ENCODE measurements at places on chromosomes 6 and 20.

DNA sequence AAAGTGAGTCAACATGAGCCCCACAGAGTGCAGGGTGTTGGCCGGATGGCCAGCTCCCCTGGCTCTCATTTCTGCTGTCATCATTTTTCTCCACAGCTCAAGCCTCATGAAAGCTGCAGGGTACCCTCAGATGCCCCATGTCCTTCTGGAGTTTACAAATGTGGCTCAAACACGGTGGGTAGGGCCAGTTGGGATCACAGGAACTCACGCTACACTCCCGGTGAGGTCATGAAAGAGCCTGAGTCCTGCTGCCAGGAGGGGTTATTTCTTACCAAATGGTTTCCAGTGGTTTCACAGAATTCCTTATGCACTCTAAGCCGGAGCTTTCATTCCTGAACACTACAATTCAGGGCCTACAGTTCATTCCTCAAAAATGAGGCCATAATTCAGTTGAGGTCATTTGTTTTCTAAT lies 78.7 kb downstream of the TMEM170B start:
- no peaks in the 10 kb centered on the region for H3K36me3 ChIP-seq
- no peaks in the 10 kb centered on the region for H3K27me3 ChIP-seq
- no peak for DNase-seq
- H3K4me1 ChIP-seq = no peaks in the 10 kb centered on the region

DNA sequence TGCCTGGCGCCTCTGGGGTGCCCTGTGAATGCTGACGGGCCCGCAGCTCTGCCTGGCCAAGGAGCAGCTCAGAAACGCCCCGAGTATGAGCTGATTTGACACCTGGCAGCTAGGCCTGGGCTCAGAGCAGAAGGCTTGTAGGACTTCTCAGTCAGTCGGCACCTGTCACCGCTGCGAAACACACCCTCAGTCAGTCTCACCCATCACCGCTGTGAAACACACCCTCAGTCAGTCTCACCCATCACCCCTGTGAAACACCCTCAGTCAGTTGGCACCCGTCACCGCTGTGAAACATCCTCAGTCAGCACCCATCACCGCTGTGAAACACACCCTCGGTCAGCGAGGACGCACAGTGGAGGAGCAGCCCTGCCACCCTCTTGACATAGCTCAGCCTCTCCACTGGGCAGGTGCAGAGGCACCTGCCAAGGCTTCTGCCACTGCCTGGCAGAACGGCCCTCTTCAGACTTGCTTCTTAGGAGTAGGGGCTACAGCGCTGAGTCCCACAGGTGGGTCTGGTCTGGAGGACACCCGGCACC lies 109.0 kb downstream of the PSMB1 start:
- no peaks in the 10 kb centered on the region for H3K4me1 ChIP-seq
- peaks cover 9% of the 10 kb centered on the region for H3K27me3 ChIP-seq
- no peak overlapping the region for H3K4me3 ChIP-seq
- no peaks in the 10 kb centered on the region for H3K36me3 ChIP-seq

DNA sequence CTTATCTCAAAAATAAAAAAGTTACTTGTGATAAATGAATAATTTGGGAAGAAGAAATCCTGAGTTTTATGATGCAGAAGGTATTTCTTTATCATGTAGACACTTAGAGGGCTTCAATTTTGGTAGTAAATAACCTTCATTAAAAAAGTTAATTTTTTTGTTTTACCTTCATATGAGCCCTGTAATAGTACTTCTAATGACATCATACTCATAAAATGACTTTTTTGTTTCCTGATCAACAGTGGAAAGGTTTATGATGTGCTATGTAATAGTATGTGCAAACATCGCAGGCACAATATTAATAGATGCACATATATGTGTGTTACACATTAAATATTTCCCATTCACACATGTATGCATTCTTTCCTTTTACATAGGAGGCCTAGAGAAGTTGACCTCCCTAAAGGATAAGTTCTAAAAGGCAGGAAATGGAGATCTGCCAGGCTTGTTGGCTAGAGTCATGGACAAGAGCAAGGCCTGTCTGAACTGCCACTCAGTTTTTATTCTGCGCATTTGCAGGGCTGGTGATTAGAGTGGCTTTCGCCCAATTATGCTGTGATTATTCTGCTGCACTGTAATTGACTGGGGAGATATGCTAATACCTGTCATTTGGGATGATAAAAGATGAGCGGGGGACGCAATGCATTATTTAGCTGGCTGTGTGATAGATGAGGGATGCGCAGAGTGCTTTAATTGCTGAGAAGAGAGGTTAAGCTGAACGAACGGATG lies 272.6 kb downstream of the TMEM242 start:
- DNase-seq = no peak
- no peaks in the 10 kb centered on the region for H3K27me3 ChIP-seq
- H3K36me3 ChIP-seq = no peaks in the 10 kb centered on the region

DNA sequence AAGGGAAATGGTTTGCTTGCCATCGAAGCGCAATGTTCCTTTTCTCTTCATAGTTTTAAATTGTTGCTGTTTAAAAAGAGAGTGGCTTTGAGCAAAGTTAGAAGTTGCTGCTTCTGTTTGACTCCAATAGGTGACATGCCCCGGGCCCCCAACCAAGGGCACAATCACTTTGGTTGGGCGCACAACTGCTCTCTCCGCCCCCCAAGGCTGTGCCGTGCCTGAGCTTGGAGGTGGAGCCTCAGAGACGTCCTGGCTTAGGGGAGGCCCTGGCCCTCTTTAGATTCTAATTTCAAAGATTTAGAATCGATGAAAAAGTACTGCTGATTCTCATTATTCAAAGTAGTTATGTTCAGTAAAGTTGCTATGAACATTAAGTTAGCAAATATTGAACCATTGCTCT lies 725.9 kb downstream of the COL12A1 start:
- no peak for DNase-seq
- no peaks in the 10 kb centered on the region for H3K4me1 ChIP-seq
- H3K27ac ChIP-seq = no peak overlapping the region
- no peak overlapping the region for H3K4me3 ChIP-seq

GRCh38 chr6:110002676-110003075 lies 24.6 kb downstream of the GPR6 start:
- no peaks in the 10 kb centered on the region for H3K36me3 ChIP-seq
- no peak for DNase-seq
- H3K27me3 ChIP-seq = peaks cover 47% of the 10 kb centered on the region

GRCh38 chr6:37139230-37139962 lies 30.6 kb upstream of the PIM1 start:
- H3K4me3 ChIP-seq = no peak overlapping the region
- H3K4me1 ChIP-seq = peaks cover 77% of the 10 kb centered on the region
- no peaks in the 10 kb centered on the region for H3K27me3 ChIP-seq
- H3K27ac ChIP-seq = no peak overlapping the region
- no peaks in the 10 kb centered on the region for H3K36me3 ChIP-seq

- H3K4me1 ChIP-seq = no peaks in the 10 kb centered on the region
- no peak for DNase-seq
- no peak overlapping the region for H3K27ac ChIP-seq
- H3K27me3 ChIP-seq = peaks cover 8% of the 10 kb centered on the region
- H3K36me3 ChIP-seq = no peaks in the 10 kb centered on the region
These were observed 171.4 kb downstream of the SOX4 start for GRCh38 chr6:21764989-21765388.

GRCh38 chr20:3010985-3011723 lies 32.3 kb upstream of the GNRH2 start:
- peak; percentile 54 for DNase-seq
- H3K36me3 ChIP-seq = peaks cover 24% of the 10 kb centered on the region
- peaks cover 74% of the 10 kb centered on the region for H3K4me1 ChIP-seq
- H3K4me3 ChIP-seq = no peak overlapping the region

- H3K27me3 ChIP-seq = no peaks in the 10 kb centered on the region
- no peaks in the 10 kb centered on the region for H3K4me1 ChIP-seq
- no peak for DNase-seq
- H3K4me3 ChIP-seq = no peak overlapping the region
- no peak overlapping the region for H3K27ac ChIP-seq
- H3K36me3 ChIP-seq = no peaks in the 10 kb centered on the region
These were observed 249.1 kb downstream of the OGFRL1 start for GRCh38 chr6:71537717-71538116.

- H3K4me1 ChIP-seq = peaks cover 22% of the 10 kb centered on the region
- H3K27me3 ChIP-seq = peaks cover 5% of the 10 kb centered on the region
- DNase-seq = no peak
These were observed 214.0 kb upstream of the SMLR1 start for GRCh38 chr6:130613176-130613575.

- DNase-seq = no peak
- peaks cover 15% of the 10 kb centered on the region for H3K36me3 ChIP-seq
- H3K27me3 ChIP-seq = no peaks in the 10 kb centered on the region
- peaks cover 50% of the 10 kb centered on the region for H3K4me1 ChIP-seq
- peak overlapping the region; percentile 66 for H3K4me3 ChIP-seq
These were observed 55.7 kb downstream of the GNAS start for GRCh38 chr20:58908221-58908620.

DNA sequence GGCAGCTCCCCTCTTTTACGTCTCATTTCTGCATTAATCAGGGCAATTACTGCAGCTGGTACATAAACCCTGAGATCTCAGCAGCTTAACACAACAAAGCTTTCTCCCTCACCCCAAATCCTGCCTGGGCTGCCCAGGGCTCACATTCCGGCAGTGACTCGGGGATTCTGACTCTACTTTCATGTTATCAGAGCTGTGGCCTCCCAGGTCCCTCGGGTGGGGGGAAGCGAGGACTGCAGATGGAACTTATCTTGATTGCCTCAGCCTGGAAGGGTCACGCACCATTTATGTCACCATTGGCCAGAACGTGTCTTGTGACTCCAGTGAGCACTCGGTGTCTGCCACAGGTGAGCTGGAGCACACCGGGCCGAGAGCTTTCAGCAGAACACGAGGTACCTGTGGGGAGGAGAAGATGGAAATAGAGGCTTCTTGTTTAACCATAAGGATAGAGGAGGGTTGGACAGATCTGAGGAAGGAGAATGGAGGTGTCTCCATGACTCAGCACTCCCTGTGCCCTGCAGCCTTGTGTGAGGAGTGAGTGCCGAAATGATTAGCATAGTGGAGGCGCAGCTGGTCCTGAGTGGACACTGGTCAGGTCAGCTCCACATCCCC lies 88.5 kb upstream of the EXOC2 start:
- no peak overlapping the region for H3K4me3 ChIP-seq
- H3K27me3 ChIP-seq = peaks cover 26% of the 10 kb centered on the region
- H3K36me3 ChIP-seq = no peaks in the 10 kb centered on the region
- no peak for DNase-seq
- no peak overlapping the region for H3K27ac ChIP-seq

- no peaks in the 10 kb centered on the region for H3K4me1 ChIP-seq
- H3K36me3 ChIP-seq = no peaks in the 10 kb centered on the region
- no peak for DNase-seq
- H3K27me3 ChIP-seq = peaks cover 33% of the 10 kb centered on the region
- H3K4me3 ChIP-seq = no peak overlapping the region
These were observed 252.6 kb downstream of the MYLK4 start for GRCh38 chr6:2497922-2498623.

DNA sequence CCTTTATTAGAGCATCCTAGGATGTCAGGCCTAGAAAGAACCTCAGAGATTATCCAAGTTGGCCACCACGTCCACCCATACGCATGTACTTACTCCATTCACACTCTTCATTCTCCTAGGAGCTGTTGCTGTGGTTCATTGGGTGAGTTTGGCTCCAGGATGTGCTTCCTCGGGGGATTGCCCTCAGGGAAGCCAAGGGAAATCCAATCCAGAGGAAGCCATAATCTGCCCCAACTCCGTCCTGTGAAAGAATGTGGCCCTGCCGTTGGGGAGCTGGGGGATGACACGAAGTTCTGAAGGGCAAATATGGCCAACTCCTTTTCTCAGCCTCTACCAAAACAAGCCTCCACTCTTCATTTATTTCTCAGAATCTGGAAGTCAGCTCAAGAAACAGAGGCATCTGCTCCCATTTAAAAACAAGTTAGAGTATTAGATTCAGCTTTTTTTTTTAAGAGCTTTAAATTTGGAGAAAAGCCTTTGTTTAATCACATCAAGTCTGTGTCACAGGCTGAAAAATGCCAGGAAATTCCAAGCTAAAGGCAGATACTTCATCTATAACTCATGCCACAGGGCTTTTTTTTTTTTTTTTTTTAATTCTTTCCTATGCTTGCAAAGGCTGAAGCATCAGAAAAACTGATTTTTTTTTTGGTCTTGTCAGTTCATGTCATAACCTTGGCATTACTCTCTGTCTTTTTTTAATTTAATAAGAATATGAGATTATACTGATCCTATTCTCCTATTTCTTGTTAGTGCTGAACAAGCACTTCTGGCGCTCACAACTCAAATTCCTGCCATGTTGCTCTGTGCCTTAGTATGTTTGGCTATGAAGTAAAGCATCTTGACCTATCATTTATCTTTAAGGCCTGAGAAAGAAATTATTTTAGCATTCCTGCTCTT lies 480.9 kb upstream of the MARCKS start:
- H3K27ac ChIP-seq = no peak overlapping the region
- DNase-seq = no peak

DNA sequence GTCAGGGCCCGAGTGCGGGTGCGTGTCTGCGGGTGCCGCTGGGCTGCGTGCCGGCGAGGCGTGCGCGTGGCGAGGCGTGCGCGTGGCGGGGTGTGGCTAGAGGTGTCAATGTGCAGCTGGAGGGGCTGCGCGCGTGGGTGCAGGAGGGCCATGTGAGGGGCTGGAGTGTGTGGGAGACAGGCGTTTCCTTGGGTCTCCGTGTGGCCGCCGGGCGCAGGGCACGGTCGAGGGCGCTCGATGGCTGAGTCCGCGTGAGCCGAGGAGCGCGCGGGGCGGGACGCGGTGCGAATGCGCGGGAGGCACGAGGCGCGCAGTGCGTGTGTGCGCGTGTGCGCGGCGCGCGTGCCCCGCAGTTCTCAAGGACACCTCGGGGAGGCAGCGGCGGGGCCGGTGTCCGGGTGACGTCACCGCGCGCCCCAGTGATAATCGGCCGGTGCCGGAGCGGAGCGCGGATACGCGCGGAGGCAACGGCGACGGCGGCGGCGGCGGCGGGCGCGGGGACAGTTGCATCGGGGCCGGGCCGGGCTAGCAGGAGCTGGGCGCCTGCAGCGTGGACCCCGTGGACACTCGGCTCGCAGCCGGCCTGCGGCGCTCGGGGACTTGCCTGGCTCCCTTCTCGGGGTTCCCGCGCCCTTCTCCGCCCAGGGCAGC lies 38.7 kb downstream of the YTHDF1 start:
- H3K27me3 ChIP-seq = peaks cover 36% of the 10 kb centered on the region
- H3K4me1 ChIP-seq = peaks cover 9% of the 10 kb centered on the region
- DNase-seq = peak; percentile 45
- no peaks in the 10 kb centered on the region for H3K36me3 ChIP-seq
- peak overlapping the region; percentile 39 for H3K4me3 ChIP-seq

GRCh38 chr6:165843568-165844113 lies 180.6 kb upstream of the PDE10A start:
- no peaks in the 10 kb centered on the region for H3K36me3 ChIP-seq
- DNase-seq = no peak
- H3K4me1 ChIP-seq = no peaks in the 10 kb centered on the region
- no peak overlapping the region for H3K27ac ChIP-seq
- peaks cover 42% of the 10 kb centered on the region for H3K27me3 ChIP-seq
- no peak overlapping the region for H3K4me3 ChIP-seq

DNA sequence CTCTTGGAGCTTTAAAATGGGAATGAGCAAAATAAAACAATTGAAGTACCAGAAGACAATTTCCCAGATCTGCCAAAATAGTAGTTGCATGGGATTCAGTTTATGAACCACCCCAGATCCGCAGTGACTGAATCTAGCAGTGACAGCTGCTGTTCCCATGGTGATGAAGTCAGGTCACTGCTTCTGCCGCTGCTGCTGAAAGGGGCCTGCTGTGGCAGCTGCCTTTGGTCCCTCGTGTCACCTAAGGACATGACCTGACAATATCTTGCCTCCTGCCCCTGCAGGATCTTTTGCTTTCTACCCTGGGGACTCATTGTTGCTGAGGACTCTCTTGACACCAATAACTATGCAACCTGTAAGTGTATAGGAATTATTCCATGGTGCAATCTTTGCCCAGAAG lies 34.3 kb upstream of the OGFRL1 start:
- no peaks in the 10 kb centered on the region for H3K27me3 ChIP-seq
- H3K27ac ChIP-seq = no peak overlapping the region

Data from activated T-cell treated with anti-CD3 and anti-CD28 coated beads, Interleukin-2, amount 50 U/mL, for 72 hours (primary cell).